ENCODE measurements at places on chromosomes 1 and 21.

DNA sequence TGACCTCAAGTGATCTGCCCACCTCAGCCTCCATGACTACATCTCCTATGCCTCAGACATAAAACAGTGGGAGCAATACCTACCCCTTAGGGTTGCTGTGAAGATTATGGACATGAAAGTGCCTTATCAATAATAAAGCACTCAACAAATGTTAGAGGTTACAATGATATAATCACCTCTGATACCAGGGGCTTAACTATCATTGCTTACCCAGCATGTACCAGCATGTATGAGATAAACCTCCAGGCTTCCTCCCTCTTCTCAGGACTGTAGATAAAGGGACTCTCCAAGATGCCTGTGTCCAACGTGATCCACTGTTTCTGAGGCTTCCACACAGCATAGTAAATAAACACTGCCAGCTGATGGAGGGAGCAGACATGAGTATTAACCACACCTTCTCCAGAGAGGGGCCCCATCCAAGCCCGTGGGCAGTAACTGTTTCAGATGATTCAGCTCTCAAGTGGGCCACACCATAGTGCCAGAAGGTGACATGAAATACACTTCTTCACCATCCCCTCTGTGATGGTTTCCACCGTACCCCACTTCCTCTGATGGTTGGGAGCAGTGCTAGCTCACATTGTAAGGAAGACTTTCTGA is 26.2 kb downstream of the RHBDL2 start:
- DNase-seq, result no peak

DNA sequence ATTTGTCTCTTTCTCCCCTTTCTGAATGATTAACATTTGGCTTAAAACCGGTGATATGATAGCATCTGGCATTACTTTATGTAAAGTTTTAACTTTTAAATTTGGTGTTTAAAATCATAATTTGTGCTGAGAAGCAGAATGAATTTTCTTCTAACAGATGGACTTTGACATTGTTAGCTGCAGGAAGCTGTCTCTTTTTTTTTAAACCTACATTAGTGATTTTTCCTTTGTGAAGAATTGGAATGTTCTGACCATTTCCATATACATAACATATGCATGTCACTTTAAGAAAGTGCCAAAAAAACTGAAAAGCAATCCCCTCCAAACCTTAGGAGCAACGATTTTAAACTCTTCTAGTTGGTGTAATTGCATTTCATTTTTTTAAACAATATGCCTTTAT is 22.2 kb downstream of the F3 start:
- DNase-seq, result no peak

DNA sequence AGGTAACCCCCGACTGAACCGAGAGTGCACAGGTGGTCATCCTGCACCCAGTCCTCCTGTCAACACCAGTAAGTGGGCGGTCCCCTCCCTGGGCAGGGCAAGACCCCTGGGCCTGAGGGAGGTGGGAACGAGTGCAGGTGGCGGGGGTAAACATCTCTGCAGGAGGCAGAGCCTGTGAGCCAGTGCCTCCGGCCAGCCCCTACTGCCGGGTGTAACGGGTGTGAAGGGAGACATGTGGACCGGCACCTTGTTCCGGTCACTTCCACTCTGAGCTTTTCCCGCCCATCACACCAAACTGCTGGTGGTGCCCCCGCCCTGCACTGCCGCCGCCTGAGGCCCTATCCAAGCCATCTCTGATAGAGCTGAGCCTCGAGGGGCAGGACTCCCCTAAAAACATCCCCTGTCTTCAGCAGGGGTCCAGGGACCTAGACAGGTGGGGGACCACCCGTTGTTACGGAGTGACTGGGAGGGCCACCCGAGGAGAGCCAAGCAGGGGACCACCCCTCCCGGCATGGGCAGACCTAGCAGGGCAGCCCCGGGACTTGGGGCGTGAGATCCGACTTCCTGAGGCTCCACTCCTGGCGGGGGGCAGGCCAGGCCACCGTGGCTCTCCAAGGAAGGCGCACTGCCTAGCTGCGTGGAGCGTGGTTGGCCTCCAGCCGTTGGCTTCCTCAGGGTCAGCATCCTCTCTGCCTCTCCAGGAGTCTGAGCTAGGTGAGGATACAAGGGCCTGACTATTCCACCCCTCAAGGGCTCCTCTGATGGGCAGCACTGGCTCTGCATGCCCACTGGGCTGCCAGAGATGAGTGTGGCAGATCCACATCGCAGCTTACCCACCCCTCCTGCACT is 43.8 kb upstream of the LBR start:
- DNase-seq, result no peak

GRCh38 chr21:35223480-35224156 is 174.5 kb upstream of the RUNX1 start:
- DNase-seq, result no peak

GRCh38 chr1:186530109-186530508 is 69.2 kb upstream of the PDC start:
- DNase-seq, result no peak

- DNase-seq, result no peak
These were observed 30.8 kb downstream of the IER5 start for GRCh38 chr1:181119093-181119989.

- DNase-seq, result peak; percentile 79
These were observed 7.8 kb upstream of the CALML6 start for GRCh38 chr1:1907098-1907736.

- DNase-seq, result no peak
These were observed 565.0 kb downstream of the KCNT2 start for GRCh38 chr1:196043268-196043667.

GRCh38 chr1:224582041-224582440 is 34.1 kb upstream of the CNIH3 start:
- no peak for DNase-seq

- DNase-seq, result no peak
These were observed 20.5 kb downstream of the ELAPOR1 start for GRCh38 chr1:109134423-109134822.

- DNase-seq, result peak; percentile 9
These were observed 616.2 kb upstream of the CAMK1G start for GRCh38 chr1:208967334-208967733.

DNA sequence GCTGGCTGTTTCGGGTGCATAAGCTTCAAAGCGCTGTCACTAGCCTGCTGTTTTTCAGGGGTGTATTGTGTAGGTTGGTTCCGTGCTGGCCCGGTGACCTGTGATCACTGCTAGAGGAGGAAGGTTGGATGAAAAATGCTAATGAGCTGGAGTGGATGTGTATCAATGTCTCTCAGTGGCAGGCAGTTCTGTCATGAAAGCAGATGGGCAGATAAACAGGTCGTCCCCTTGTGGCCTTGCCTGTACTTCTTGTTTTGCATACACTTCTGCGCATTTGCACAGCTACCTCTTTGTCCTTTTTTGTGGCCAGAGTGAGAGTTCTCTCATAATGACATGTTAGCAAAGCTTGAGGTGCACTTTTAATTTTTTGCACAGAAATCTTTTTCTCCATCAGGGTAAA is 2.9 kb downstream of the SELENON start:
- DNase-seq, result peak; percentile 81

DNA sequence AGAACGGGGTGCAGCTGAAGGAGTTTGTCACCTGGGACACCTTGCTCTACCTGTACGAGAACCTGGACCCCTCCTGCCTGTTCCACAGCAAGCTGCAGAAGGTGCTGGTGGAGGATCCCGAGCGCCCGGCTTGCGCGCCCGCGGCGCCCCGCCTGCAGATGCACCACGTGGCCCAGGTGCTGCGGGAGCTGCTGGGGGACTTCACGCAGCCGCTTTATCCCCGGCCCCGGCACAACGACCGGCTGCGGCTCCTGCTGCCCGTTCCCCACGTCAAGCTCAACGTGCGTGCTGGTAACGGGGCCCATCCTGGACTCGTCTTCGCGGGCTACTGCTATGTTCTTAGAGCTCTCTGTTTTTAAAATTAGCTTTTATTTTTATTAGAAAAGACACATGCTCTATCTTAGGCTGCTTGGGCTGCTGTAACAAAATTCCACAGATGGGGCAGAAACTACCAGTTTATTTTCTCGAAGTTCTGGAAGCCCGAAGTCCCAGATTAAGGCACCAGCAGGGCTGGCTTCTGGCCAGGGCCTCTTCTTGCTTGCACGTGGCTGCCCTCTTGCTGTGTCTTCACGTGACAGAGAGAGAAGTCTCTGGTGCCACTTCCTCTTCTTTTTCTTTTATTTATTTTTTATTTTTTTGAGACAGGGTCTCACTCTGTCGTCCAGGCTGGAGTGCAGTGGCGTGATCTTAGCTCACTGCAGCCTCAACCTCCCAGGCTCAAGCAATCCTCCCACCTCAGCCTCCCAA is 38.1 kb downstream of the TRPM2 start:
- no peak for DNase-seq

GRCh38 chr1:50989694-50990093 is 19.6 kb downstream of the CDKN2C start:
- DNase-seq, result no peak

DNA sequence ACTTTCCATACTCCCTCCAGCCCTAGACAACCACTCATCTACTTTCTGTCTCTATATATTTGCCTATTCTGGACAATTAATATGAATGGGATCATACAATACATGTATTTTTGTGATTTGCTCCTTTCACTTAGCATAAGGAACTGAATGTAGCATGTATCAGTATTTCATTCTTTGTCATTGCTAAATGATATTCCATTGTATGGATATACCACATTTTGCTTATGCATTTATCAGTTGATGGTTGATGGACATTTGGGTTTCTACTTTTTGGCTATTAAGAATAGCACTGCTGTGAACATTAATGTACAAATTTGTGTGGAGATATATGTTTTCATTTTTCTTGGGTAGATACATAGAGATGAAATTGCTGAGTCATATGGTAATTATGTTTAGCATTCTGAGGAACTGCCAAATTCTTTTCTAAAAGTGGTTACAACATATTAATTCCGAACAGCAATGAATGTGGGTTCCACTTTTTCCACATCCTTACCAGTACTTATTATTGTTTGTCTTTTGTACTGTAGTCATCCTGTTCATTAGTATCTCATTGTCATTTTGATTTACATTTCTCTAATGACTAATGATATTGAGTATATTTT is 121.0 kb downstream of the LRRC40 start:
- DNase-seq, result no peak

DNA sequence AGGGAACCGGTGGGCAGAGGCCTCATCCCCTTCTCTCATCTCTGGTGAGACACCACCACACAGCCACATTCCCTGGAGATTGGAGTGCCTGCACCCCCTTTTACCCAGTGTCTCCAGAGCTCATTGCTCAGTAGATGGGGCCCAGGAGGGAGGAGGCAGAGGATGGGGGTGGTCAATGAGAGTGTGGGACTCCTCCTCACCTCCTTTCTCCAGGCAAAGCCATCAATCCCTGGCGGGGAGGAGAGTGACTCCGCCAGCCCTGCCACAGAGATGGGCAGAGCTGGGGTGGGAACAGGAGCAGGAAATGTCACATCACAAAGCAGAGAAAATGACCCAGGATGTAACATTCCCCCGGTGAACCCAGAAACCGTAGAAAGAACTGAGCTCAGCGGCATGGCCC is 117.2 kb downstream of the MATN1 start:
- no peak for DNase-seq

DNA sequence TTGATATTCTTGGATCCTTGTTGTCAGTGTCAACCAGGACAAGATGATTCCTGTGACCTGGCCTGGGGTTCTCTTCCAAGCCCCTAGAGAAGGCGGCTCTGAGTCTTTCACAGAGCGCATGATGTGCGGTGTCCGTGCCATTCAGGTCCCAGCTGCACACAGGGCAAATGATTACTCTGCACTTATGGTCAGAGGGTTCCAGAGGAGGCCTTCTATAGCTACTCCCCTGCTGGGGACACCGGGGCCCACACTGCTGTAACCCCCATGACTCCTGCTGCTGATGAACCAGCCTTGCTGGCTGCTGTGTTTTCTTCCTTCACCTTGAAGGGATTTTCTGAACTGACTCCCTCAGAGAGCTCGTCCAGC is 1.5 kb downstream of the PTGFRN start:
- no peak for DNase-seq

DNA sequence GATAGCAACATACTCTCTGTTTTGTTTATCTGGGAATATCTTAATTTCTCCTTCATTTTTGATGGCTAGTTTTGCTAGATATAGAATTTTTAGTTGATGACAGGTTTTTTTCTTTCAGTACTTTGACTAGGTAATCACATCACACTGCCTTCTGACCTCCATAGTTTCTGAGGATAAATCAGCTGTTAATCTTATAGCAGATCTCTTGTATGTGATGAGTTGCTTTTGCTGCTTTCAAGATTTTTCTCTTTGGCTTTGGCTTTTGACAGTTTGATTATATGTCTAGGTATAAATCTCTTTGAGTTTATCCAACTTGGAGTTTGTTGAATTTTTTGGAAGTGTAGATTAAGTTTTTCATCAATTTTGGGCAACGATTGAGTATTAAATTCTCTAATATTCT is 142.6 kb downstream of the ZNF644 start:
- DNase-seq, result no peak

- DNase-seq, result no peak
These were observed 90.5 kb downstream of the GDAP2 start for GRCh38 chr1:117838911-117839310.

DNA sequence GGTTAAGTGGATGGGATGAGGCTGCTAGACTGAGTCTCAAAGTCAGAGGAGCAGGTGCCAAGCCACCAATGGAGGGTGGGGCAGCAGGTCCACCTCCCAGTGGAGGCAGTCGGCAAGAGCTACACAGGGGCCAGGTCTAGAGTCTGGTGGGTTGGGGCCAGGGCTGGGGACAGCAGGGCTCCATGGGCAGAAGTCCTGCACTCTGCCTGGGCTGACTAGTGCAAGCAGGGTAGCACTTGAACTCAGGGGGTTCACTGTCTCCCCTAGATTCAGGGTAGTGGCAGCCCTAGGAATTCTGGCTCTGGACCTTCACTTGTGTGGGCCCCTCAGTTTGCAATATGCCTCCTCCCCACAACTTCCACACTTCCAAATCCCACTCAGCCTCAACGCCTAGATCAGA is 66.2 kb downstream of the SYT6 start:
- DNase-seq, result no peak

- DNase-seq, result peak; percentile 48
These were observed 16.9 kb downstream of the TCEANC2 start for GRCh38 chr1:54070171-54070837.

GRCh38 chr1:84301785-84302385 is 377 bp downstream of the SAMD13 start:
- no peak for DNase-seq

GRCh38 chr1:101245246-101245927 is 8.6 kb downstream of the S1PR1 start:
- DNase-seq, result no peak

GRCh38 chr1:176754676-176755075 is 291.7 kb downstream of the PAPPA2 start:
- DNase-seq, result no peak

- DNase-seq, result no peak
These were observed 15.1 kb upstream of the AIM2 start for GRCh38 chr1:159091607-159092031.

DNA sequence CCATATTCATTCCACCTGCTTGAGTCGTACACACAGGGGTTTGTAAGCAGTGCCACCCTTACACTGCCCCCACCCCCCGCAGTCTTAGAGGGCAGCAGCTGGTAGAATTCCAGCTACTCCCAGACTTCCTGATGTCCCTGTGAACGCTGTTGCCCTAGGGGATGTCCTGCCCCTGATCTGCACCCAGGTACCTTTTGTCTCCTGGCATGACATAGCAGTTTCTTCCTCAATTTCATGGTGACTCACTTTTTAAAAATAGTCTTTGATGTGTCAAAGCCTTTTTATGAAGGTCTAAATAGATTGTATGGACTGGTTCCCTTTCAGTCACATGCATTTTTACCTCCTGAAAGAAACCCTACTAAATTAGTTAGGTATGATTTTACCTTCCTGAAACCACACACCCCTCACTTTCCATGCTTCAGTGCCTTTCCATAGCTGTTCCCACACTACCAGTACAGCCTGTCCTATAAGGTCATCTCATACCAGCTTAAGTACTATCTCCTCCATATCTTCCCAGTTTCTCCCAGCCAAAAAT is 76.4 kb downstream of the ST3GAL3 start:
- peak; percentile 43 for DNase-seq
